ENCODE measurements at places on chromosomes 5 and 9. TPM values are rescaled to one million over a fixed set of nuclear protein-coding genes. Genes with fewer than 3 reads are reported as not detected.

- H3K27ac ChIP-seq: no peak overlapping the region
- no peak for DNase-seq
- H3K4me3 ChIP-seq: no peak overlapping the region
- H3K4me1 ChIP-seq: no peaks in the 10 kb centered on the region
- peaks cover 12% of the 10 kb centered on the region for H3K27me3 ChIP-seq
- no peaks in the 10 kb centered on the region for H3K36me3 ChIP-seq
Observed at GRCh38 chr5:78889369-78890140, 95.6 kb downstream of the ARSB start.

DNA sequence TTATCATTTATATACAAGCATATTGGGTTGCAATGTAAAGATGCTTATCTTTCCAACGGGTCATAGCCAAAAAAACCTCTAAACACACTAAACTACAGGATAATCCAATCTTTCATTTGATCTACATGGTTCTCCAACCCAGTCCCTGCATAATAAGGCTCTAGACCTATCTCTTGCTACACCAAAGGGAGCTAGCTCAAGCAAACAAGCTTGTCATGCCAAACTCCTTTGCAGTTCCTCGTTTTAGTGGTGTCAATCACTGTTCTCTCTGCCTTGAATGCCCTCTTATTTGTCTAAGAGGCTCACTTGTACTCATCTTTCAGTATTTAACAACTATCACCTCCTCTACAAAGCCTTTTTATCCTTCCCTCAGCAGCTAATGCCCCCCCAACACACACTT, 5.6 kb downstream of the HOMER1 start:
- no peaks in the 10 kb centered on the region for H3K27me3 ChIP-seq
- no peak overlapping the region for H3K4me3 ChIP-seq
- no peak for DNase-seq
- no peaks in the 10 kb centered on the region for H3K36me3 ChIP-seq

The TAL2 gene
- 0.89 TPM for total RNA-seq

The COL5A1 gene
- total RNA-seq: 0.13 TPM

DNA sequence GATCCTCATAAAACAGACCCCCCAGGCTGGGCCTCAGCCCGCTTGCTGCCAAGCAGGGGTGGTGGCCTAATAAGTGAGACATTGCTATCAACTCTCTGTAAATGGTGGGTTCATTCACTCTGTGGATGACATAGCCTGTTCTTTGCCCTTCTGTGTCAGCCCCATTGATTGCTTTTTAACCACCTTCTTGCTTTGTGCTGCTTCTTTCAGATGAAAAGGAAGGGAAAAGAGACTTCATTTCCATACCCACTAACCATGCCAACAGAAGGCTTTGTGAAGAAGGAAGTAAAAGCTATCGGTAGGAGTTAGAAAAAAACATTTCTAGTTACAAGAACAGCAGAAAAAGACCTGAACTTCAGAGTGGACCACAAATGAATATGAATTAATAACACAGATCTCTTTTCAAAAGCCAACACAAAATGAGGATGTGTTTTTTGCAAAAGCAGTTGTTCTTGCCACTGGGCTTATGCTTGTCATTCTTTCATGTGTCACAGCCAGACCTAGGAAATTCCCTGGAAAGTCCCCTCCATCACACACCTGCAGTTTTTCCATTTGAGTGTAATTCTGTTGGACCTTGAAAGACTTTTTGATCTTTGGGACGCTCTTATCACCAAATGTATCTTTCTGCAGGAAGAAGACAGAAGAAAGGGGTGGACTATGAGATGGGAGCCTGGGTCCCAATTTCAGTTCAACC, 507.7 kb downstream of the CCDC171 start:
- H3K4me1 ChIP-seq: no peaks in the 10 kb centered on the region
- H3K27me3 ChIP-seq: no peaks in the 10 kb centered on the region
- H3K4me3 ChIP-seq: no peak overlapping the region
- H3K27ac ChIP-seq: no peak overlapping the region
- H3K36me3 ChIP-seq: no peaks in the 10 kb centered on the region

GRCh38 chr5:15124461-15124860, 252.9 kb upstream of the ANKH start:
- no peak overlapping the region for H3K4me3 ChIP-seq
- no peaks in the 10 kb centered on the region for H3K27me3 ChIP-seq
- no peaks in the 10 kb centered on the region for H3K4me1 ChIP-seq
- H3K27ac ChIP-seq: no peak overlapping the region

The NACC2 gene
- total RNA-seq: 25.1 TPM

- H3K27me3 ChIP-seq: no peaks in the 10 kb centered on the region
- no peak overlapping the region for H3K4me3 ChIP-seq
- H3K4me1 ChIP-seq: no peaks in the 10 kb centered on the region
- H3K27ac ChIP-seq: no peak overlapping the region
- H3K36me3 ChIP-seq: no peaks in the 10 kb centered on the region
Observed at GRCh38 chr5:93304456-93305250, 276.4 kb downstream of the NR2F1-AS1 start.

The PCDHB2 gene
- total RNA-seq: not detected

- H3K27ac ChIP-seq: peak overlapping the region; percentile 81
- no peaks in the 10 kb centered on the region for H3K27me3 ChIP-seq
- H3K36me3 ChIP-seq: peaks cover 70% of the 10 kb centered on the region
- DNase-seq: no peak
- H3K4me3 ChIP-seq: no peak overlapping the region
- H3K4me1 ChIP-seq: peaks cover 40% of the 10 kb centered on the region
Observed at GRCh38 chr5:10295619-10296326, 11.9 kb downstream of the CMBL start.

DNA sequence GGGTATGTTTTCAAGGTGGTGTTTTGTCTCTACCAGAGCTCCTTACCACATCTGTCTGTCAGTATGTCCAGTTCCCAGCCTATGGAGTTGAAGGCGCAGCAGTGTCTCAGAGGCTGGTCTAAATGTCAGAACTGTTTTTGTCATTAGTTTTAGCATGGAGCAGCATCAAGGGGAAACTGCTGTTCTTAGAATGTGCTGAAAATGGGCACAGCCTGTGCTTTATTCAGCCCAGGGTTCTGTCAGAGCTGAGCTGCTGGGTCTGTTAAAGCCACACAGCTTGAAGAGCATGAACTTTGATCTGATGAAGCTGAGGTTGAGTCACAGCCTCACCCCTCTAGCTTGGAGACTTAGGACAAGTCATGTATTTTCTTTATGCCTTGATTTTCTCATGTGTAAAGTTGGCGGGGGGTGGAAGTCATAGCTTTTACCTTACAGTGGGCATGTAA, 71.9 kb downstream of the RALGPS1 start:
- no peak for DNase-seq
- no peaks in the 10 kb centered on the region for H3K36me3 ChIP-seq
- H3K27me3 ChIP-seq: no peaks in the 10 kb centered on the region
- no peak overlapping the region for H3K27ac ChIP-seq

The GFRA3 gene
- not detected for total RNA-seq
